ENCODE measurements at places on chromosomes 2 and 18.

- DNase-seq = no peak
Measured at GRCh38 chr2:223269386-223269785, 217.4 kb downstream of the KCNE4 start.

DNA sequence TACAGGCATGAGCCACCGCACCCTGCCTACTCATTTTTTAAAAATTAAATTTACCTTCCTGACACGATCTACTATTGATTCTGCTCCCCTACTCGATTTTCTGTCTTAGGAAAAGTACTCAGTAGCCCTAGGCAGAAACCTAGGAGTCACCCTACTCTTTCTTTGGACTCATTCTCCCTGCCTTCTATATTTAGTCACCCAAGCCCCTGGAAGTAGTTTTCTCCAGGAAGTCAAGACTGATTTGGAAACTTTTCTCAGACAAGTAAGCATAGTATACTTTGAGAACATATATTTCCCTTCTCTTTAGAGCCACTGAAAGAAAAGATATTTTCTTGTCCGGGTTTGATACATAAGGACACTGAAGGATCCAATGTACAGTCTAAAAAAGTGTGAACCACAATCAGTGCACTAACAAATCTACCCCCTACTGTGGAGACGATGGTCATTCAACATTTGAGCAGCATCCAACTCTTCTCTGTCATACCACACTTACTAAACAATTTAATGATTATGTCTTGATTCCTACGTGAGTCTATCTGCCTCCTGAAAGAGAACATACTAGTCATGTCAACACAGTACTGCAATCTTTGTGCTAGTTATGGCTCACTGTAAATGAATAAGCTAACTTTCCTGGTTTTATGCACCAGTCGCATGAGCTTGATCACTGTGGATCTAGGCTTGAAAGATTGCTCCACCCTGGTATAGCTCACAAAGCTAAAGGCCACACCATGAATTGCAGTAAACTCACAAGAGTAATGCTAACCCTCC, 19.8 kb downstream of the YWHAQ start:
- no peak for DNase-seq

DNA sequence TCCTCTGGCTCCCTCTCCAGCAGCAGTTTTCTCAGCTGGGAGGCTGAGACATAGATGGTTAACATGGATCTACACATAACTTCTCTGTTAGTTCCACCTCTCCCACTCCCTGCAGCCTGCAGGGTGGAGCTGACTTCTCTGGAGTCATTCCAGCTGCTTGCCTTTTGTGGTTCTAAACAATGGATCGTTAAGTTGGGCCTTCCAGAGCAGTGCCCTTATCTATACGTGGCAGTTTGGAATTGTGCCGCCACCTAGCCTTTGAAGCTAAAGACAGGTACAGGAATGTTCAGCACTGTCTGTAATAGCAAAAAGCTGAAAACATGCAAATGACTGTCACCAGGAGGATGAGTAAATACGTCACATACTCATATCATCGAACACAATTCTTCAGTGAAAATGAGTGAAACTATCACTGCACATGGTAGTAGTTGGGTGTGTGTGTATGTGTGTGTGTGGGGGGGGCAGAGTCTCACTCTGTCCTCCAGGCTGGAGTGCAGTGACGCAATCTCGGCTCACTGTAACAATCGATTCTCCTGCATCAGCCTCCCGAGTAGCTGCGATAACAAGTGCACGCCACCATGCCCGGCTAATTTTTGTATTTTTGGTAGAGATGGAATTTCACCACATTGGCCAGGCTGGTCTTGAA, 50.3 kb downstream of the SH2D6 start:
- DNase-seq = no peak

DNA sequence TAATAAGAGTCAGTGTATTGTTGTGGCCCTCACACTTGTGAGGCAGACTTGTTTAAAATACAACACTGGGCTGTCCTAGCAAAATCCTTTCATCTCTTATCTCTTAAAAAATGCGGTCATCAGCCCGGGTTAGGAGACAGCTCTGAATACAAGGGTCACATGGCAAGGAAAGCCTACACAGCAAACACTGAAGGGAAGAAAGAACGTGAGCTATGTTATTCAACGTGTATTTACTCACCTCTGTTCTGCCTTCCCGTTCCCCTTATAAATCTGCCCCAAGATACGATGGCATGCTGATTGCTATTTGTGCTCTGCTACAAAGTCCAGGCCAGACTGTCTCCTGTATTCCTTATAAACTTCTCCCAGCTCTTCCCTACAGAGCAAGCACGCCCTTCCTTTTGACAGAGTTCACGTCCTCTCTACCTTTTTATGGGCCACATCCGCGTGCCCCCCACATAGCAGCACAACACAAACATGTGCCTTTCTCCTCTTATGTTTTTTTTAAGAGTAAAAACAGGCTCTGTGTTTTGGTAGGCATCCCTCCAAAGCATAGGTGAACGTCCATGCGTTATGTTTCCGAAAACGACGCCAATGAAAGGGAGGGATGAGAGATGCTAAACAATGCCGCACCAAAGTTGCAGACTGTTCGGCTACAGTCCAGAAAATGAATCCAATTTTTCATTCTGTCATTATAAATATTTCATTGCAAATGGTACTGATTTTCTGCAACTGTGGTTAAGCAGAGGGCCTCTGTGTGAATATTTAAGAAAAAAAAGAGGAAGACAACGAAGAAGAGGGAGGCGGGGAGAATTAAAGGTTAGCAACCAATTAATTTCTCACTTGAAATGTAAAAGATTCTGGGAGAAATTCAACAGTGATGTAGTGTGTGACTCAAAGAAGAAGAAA, 274.7 kb downstream of the ZNF521 start:
- no peak for DNase-seq

DNA sequence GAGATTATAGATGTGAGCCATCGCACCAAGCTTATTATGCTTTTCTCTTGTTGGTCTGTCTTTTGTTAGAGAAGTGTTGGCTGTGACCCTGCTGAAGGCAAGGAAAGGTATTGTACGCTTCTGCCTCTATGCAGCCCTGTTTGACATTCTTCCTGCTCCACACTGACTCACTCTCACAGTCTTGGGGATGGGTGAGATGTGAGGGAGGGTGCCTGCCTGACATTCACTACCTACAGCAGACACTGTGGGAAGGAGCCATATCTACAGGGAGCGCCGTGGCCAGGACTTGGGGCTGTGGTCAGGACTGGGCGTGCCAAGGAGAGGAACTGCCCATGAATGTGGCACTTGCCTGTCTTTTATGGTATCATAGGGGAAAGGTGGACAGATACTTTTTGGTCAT, 43.9 kb upstream of the FHL2 start:
- DNase-seq = no peak

DNA sequence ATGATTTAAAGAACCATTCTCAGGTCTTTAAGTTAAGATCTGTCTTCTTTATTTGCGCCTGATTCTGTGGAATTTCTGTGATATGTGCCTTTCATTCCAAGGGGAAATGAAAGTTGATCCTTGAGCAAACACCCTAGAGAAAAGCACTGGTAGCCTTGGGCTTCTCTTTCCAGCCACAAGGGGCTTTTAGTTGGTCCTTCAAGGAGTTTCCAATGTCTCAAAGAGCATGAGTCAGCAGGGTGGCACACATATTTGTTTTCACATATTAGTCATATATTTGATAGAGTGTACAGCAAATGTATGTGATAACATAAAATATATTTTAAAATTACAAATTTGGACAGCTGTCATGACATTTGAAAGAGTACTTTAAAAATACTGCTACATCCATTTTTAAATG, 339.5 kb downstream of the TXNL1 start:
- DNase-seq = no peak

- DNase-seq = no peak
Measured at GRCh38 chr2:68659081-68659480, 15.7 kb downstream of the PROKR1 start.

- peak; percentile 88 for DNase-seq
Measured at GRCh38 chr2:200509612-200510433, at the start of gene KCTD18. KCTD18 (minus strand) TSS chr2:200510068; CDS start chr2:200507016, 3,052 bp downstream.

- DNase-seq = no peak
Measured at GRCh38 chr18:37412829-37413228, 152.8 kb downstream of the CELF4 start.

DNA sequence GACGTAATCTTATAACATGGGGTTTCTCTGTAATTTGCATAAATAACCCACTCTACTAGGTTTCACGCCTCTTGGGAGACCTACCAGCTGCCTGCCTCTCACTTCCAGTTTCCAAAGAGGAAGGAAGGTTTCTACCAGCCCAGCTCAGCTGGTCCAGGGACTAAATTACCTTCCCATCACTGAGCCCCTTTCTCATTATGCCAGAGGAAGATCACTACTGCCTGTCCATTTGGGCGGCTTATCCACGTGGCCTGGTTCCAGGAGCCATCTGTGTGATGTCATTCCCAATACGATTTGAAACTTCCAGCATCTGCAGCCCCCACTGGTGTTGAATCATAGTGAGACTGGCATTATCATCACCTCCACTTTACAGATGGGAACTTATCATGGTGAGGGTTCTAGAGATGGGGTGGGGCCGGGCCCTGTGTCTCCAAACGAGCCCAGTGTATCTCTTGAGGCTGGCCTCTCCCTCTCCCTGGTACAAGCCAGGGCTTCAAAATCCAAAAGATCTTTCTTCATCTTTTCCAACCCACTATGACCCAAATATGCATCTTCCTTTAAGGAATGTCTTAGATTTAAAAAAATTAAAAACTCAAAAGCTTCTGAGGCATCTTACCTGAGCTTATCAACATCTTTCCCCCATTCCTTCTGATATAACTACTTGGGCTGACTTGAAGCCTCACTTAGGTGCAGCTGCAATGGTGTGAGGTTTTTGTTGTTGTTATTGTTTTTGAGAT, 140.8 kb downstream of the DDX1 start:
- DNase-seq = no peak

GRCh38 chr18:64365106-64365505, 216.2 kb upstream of the LINC00305 start:
- no peak for DNase-seq

- DNase-seq = no peak
Measured at GRCh38 chr18:23183411-23184150, 48.3 kb downstream of the CABLES1 start.

DNA sequence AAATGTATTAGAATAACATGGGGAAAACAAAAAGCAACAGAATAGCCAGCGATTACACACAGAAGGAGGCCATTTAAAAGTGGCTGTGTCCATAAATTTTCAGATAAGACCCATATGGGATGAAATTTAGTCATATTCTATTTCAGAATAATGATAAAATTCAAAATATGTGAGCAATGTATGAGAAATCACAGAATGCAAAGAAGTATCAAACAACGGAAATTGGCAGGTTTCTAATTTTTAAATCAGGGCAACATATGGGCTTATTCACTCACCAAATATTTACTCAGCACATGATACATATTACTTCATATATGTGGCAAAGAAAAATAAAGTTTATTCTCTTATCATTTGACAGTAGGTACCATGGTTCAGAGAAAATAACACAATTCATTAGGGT, 208.5 kb downstream of the GRB14 start:
- DNase-seq = no peak

DNA sequence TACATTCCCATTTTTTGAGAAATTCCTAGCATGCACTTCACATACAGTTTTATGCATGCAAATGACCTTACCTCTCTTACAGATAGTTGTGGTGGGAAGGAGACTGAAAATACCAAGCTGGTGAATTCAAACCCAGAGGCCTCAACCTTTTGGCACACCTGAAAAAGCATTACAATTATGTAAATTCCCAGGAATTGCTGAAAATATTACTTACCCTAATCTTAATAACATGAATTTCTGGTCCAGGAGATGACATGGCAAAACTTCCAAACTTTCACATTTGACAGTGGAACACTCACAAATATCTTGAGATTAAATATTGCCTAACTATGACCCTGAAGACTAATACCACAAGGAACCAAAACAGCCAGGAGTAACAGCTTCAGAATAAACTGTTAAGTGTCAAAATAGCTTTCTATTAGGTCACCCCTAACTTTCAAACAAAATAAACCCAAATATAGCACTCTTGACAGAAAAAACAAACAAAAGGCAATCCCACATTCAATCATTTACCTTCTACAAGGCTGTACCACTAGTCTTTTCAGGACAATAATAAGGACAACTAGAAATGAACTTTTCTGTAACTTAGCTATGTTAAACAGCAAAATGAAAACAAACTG, 10.9 kb upstream of the PEX13 start:
- no peak for DNase-seq

DNA sequence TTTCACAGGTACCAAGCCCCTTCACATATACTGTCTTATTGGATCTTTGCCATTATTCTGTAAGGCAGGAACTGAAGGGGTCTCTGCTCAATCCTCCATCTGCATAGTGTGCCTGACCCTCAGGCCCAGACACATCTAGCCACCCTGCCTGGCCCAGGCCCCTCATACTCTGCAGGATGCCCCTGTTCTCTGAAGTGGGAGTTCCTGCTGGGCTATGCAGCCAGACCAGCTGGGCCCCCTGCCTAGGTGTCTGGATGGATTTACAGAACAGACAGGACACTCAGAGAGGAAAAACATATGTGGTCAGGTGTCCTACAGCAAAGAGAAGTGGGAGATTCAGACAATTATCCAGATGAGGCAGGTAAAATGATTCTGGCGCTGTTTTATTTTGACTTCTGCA, 42.0 kb downstream of the SLC4A5 start:
- no peak for DNase-seq

- DNase-seq = no peak
Measured at GRCh38 chr2:175599966-175600831, 401.9 kb downstream of the LNPK start.

DNA sequence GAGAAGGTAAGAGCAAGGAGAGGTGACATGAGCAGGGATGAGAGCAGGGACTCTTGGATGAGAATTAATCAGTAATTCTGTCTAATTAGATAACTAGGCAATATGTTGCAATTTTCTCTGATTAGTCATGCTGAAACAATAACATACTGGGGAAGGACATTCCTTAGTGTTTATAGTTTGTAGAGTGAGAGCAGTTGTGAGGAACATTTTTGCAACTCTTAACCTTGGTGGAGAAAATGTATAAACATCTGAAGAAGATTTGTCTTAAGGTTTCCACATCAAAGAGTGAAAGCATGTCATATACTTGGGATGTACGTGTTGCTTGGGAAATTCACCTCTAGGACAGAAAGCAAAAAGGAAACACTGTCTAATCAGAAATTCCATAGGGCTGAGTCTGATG, 955.4 kb upstream of the FANCL start:
- DNase-seq = no peak

GRCh38 chr2:43075054-43075593, 151.3 kb downstream of the ZFP36L2 start:
- no peak for DNase-seq

DNA sequence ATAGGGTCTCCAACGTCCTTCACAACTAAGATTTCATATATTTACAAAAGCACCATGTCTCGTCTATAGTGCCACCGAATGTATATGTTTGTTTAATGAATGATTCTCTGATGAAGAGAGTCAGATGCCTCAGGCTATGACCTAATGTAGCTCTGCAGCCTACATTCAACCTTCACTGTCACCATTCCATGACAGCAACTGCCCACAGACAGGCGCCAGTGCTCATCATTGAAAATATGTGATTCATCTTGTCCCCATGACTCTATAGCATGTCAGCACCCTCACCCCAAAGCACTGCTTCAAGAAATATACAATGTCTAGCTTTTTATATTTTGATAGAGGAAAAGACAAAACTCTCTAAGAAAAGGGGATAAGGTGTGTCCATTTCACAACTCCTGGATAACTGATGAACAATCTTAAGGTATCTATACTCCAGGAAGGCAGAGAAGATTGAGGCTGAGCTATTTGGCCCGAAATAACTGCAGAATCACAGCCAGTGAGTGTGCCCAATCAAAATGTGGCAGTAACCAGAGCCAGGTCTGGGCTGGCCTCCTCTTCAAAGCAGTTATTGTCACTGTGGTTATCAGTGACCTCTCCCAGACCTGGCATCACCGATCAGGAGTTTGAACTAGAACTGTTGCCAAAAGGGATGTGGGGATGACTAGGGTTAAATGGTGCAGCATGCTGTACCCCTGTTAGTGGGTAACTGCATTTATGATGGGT, 246.6 kb downstream of the SETBP1 start:
- no peak for DNase-seq

Measured in activated CD4-positive, CD25-positive, alpha-beta regulatory T cell (primary cell).